Pulmonary artery endothelial cell (primary cell): ENCODE measurements at places on chromosomes 1 and 21. TPM values are rescaled to one million over a fixed set of nuclear protein-coding genes. Genes with fewer than 3 reads are reported as not detected.

DNA sequence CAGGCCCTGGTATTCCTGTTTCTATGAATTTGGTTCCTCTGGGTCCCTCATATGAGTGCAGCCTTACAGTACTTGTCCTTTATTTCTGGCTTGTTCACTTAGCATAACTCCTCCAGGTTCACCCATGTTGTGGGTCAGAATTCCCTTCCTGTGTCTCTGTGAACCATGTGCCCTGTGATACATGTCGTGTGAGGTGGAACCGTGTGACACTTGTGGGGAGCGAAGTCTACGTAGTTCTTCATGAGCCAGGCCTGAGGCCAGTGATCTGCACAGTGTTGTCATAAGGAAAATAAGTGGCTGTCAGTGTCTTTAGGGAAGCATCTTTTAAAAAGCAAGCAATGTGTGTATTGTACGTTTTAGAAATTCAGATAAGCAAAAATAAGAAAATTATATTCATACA lies 122.8 kb downstream of the GALNT2 start:
- DNase-seq: no peak

GRCh38 chr1:204834336-204834735 lies 36.3 kb upstream of the NFASC start:
- no peak for DNase-seq

- DNase-seq: no peak
Measured at GRCh38 chr21:43274022-43274945, 105.5 kb downstream of the CRYAA start.

- DNase-seq: no peak
Measured at GRCh38 chr1:14245954-14246353, 352.5 kb upstream of the KAZN start.

Gene PTPN22
- 0.63 and 3.2 TPM in 2 replicates for total RNA-seq
